ENCODE measurements at places on chromosomes 4 and X.

GRCh38 chr4:56619160-56619559, 61.9 kb downstream of the HOPX start:
- peak; percentile 7 for DNase-seq

DNA sequence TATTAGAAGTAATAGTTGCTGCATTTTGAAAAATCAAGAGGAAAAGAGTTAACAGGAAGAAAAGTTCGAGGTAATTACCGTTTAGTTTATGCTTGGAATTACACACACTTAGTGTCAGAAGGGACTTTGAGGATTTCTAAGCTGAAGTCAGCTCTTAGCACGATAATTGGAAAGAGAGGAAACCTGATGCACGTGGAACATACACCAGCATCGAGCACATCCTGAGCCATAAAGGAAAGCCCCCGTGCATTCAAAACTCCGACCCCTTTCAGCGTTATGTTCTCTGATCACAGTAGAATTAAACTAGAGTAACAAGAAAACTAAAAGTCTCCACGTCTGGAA, 400 bp upstream of the PAQR3 start:
- no peak for DNase-seq

DNA sequence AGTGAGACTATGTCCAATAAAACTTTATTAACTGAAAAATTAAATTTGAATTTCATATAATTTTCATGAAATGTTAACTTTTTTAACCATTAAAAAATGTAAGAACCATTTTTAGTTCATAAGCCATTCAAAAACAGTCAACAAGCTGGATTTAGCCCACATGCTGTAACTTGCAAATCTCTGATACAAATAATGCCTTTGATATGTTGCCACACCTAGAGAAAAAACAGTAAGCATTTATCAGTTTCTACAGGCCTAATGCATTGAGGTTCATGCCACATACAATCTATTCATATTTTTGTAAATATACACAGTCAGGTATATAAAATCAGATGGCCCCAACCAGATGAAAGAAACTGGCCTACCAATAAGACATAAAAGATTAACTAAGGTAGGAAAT, 52.8 kb downstream of the LCORL start:
- DNase-seq: no peak

- DNase-seq: peak; percentile 36
These were observed at the start of gene RAI2 for GRCh38 chrX:17860811-17861488. Gene RAI2, minus strand, starts transcription at chrX:17861298. Its CDS starts 59,288 bp downstream, at chrX:17802010.

DNA sequence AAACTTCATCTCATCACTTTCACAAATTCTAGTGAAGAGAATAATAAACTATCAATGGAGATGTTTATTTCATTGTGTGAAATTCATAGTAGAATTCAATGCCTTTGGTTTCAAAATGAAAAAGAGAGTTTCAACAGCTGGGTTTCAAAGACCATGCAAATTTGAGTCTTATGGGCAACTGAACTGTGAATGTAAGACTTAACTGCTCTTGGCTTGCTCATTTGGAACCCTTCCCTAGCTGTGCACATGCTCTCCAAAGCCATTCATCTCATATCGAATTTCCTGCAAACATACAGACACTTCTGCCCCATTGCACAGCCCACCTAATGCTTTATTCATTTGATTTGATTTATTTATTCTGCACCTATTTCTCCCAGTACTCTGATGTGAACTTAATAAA, 154.5 kb downstream of the GRXCR1 start:
- no peak for DNase-seq

- DNase-seq: no peak
These were observed 33.6 kb upstream of the BMPR1B start for GRCh38 chr4:94724016-94724790.

GRCh38 chr4:10184041-10184440, 67.4 kb upstream of the WDR1 start:
- DNase-seq: no peak

- DNase-seq: no peak
These were observed 937.8 kb downstream of the PCDH7 start for GRCh38 chr4:31657859-31658570.

GRCh38 chr4:19791422-19792123, 460.1 kb upstream of the SLIT2 start:
- DNase-seq: no peak

DNA sequence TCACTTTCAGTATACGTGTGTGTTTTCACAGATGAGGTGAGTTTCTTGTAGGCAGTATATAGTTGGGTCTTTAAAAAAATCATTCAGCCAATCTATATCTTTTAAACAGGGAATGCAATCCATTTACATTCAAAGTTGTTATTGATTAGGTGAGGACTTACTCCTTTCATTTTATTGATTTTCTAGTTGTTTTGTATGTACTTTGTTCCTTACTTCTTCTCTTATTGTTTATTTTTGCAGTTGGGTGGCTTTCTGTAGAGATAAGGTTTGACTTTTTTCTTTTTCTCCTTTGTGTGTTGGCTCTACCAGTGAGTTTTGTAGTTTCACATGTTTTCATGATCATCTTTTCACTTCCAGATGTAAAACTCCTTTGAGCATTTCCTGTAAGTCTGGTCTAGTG, 83.1 kb downstream of the MAGED1 start:
- DNase-seq: no peak

DNA sequence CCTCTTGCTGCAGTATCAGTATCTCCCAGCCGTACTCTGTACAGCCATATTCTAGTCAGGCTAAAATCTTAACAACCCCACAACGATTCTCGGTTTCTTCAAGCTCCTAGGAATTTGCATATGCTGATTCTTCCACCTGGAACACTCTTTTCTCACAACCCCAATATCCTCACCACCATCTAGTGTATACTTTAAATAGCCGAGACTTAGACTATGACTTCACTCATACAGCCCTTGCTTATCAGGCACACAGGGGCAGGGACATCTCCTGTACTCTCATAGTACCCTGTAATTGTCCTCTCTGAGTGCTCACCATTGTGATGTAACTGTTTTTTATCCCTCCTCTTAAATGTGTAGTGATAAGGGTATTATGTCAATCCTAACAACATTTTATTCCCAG, 2126.4 kb upstream of the TENM3 start:
- DNase-seq: no peak

DNA sequence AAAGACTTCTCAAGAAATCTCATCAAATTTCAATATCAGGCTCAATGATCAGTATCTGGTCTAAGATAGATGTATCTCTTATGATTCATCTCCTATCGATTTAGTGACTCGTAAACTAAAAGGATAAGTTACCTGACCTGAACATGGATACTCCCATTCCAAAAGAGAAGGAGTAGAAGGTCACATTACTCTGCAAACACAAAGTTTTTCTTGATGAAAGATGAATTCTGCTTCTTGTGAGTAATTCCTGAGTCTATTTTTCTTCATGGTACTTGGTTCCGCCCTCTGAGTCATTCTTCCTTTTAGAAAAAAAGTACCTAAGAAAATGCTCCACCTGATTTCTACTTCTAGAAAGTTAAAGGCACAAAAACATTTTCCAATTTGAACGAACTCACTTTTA, 223.1 kb upstream of the SLIT2 start:
- DNase-seq: no peak

GRCh38 chr4:47913861-47914219, 543 bp downstream of the NFXL1 start:
- peak; percentile 53 for DNase-seq

DNA sequence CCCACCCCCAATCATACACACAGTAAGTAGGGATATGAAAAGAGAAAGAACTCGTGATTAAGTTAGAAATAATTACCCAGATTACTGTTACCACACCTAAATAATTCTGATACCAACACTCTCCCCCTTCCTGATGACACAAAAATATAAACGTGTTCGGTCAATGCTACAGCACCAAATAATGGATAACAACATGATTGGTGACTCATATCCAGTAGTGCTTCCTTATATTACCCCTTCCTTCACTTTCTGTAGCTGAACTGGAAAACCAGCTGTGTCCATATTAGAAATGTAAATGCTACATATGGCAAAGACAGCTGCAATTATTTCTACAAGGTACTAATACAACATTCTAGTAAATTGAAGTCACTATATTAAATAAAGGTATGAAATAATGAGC, 20.8 kb downstream of the EIF4E start:
- no peak for DNase-seq

DNA sequence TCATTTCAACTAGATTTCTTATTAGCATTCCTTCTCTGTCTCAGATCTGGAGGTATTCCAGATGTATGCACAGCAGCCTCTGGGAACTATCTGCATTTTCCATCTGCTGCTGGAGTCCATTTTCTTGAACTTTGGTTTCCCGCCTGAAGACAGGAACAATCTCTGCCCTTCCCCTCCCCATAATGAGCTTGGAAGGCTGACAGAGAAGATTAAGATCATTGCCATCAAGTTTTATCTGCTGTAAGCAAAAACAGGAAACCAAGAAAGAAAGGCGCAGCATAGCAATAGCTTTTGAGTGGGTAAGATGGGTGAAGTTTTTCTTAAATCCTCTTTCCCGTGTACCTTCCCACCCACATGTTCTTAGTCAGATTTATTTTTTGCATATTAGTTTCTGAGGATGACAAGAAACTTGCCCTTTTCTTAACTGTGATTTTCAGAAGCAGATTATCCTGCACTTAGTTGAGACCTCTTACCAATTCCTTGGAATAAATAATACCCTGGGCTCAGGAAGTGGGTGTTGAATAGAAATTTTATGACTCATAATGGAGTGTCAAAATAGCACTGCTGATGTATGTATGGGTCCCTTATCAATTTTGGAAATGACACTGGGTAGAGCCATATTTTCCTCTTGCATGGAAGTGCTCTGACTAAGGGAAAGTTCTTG, 78.3 kb downstream of the CT47B1 start:
- no peak for DNase-seq

- DNase-seq: no peak
These were observed 128.4 kb downstream of the ZMAT1 start for GRCh38 chrX:101803451-101803850.

GRCh38 chr4:74715706-74716435, 78.5 kb downstream of the BTC start:
- DNase-seq: no peak

GRCh38 chrX:153381684-153382532, 19.2 kb downstream of the PNMA6E start:
- DNase-seq: peak; percentile 27

DNA sequence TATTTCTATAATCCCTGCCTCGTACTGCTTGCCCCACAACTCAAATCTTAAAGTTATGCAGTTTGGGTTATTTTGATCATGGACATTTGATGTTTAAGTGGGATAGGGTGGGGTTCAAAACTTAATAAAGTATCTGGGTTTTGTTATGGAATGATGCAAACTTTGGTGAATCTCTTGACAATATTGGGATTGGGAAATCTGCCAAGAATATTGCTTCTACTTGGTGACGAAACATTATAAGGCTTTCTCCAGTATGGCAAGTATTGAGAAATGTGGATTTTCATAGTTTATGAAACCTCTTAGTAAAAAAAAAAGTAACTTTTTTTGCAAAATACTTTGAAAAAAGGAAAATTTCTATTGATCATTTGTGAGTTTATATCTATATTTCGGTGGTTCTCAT, 130.8 kb upstream of the SFRP2 start:
- no peak for DNase-seq

- DNase-seq: no peak
These were observed 558.2 kb upstream of the NDST4 start for GRCh38 chr4:115671581-115671980.

- no peak for DNase-seq
These were observed 86.5 kb downstream of the PLAC1 start for GRCh38 chrX:134571796-134572195.

GRCh38 chrX:153736071-153736820, 11.6 kb downstream of the ABCD1 start:
- no peak for DNase-seq

DNA sequence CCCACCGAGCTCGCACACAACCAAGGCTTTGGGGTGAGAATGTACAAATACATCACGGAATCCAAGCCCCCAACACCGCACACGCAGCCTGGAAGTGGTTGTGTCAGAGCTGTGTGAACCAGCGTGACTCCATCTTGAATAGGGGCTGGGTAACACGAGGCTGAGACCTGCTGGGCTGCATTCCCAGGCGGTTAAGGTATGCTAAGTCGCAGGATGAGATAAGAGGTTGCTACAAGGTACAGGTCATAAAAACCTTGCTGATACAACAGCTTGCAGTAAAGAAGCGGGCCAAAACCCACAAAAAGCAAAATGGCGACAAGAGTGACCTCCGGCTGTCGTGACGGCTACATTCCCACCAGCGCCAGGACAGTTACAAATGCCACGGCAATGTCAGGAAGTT, 258.4 kb downstream of the DHRSX start:
- DNase-seq: no peak

- DNase-seq: peak; percentile 3
These were observed 61.8 kb downstream of the BRWD3 start for GRCh38 chrX:80747832-80748231.

DNA sequence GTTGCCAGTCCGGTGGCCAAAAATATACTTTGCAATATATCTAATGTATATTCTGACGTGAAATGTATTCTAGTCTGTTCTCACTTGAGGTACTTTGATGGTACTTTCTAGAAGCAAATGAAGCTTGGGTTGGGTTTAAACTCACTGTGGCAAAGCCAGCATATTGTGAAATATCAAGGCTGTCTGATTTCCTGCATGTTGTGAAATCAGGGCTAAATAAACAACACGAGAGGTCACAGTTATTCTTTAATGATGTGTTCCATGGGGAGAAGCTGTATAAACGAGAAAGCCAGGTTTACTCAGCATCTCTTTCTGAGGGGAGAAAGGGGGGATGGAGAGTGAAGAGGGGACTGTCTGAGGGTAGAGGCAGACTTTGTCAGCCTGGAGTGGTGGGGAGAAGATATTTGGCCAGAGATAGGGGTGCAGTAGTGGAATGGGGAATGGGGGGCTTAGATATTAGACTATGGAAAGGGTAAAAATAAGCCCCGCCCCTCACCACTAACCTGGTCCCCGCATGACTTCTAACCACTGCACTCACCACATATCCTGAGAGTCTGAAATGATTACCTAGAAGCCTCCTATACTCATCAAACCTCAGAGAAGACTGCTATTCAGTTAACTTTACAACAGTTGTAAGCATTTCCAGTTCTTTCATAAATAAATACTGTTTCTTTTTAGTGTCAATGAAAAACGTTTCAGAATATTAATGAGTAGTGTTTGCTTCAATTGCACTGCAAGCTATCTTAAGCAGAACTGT, 5.9 kb upstream of the SCARB2 start:
- no peak for DNase-seq

DNA sequence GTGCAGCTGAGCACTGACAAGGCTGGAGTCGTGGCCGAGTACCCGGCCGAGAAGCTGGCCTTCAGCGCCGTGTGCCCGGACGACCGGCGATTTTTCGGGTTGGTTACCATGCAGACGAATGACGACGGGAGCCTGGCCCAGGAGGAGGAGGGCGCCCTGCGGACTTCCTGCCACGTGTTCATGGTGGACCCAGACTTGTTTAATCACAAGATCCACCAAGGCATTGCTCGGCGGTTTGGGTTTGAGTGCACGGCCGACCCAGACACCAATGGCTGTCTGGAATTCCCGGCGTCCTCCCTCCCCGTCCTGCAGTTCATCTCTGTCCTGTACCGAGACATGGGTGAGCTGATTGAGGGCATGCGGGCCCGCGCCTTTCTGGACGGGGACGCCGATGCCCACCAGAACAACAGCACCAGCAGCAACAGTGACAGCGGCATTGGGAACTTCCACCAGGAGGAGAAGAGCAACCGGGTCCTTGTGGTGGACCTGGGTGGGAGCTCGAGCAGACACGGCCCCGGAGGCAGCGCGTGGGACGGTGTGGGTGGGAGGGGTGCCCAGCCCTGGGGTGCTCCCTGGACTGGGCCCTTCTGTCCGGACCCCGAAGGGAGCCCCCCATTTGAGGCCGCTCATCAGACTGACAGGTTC, 24.3 kb downstream of the RGS12 start:
- no peak for DNase-seq

GRCh38 chr4:110032603-110033002, 119.9 kb downstream of the EGF start:
- DNase-seq: no peak

- no peak for DNase-seq
These were observed 401.1 kb upstream of the LCORL start for GRCh38 chr4:18422685-18423084.

All from activated CD4-positive, alpha-beta T cell treated with anti-CD3 and anti-CD28 coated beads for 48 hours (primary cell).